ENCODE measurements at places on chromosomes 12 and 14.

GRCh38 chr14:63282997-63283883 is 35.5 kb downstream of the GPHB5 start:
- no peak for DNase-seq

DNA sequence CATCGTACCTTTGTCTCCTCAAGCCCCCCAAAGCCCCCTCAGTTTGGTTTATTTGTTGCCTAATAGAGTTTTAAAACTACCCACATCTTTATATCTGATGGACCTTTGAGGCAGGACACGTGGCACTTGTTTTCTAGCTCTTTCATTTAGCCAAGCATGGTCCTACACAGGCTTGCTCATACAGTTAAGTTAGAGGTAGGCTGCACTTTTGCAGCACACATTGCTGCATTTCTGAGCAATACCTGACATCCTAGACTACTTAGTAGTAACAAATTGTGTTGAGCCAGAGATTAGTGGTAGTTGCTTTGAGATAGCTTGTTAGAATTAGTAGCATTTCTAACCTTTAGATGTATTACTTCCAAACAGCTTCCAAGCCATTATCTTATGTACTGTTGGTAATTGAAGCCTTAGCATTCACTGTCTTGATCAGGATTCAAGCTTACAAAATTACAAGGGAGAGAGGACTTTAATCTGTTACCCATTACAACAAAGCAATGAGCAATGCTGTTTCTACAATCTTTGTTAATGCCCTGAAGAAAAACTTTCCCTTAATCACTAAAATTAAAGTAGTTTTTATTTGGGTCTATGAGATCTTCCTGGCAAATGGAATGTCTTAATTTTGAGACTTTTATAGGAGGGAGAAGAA is 96.6 kb downstream of the WNK1 start:
- no peak for DNase-seq

DNA sequence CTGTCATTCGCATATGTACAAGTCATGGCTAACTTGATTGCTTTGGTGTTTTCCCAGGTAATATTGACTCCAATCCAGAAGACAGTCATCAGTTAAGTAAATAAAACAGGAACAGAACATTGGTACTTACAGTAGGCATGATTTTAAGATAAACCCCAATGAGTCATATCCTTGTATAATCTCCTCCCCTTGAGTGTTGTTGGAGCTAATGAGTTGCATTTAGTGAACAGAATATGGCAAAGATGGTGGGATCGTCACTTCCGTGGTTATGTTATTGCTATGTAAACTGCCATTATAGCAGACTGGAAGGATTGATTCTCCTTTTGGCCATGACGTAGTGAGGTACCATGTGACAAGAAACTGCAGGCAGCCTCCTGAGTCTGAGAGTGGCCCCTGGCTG is 102.2 kb downstream of the TMX1 start:
- no peak for DNase-seq

DNA sequence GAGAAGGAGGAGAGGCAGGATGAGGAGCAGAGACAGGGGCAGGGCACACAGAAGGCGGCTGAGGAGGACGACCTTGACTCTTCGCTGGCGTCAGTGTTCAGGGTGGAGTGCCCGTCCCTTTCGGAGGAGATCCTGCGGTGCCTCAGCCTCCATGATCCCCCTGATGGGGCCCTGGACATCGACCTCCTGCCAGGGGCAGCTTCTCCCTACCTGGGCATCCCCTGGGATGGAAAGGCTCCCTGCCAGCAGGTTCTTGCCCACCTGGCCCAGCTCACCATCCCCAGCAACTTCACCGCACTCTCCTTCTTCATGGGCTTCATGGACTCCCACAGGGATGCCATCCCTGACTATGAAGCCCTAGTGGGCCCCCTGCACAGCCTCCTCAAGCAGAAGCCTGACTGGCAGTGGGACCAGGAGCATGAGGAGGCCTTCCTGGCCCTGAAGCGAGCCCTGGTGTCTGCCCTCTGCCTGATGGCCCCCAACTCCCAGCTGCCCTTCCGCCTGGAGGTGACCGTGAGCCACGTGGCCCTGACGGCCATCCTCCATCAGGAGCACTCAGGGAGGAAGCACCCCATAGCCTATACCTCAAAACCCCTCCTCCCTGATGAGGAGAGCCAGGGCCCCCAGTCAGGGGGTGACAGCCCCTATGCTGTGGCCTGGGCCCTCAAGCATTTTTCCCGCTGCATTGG is 14.6 kb downstream of the CBLN3 start:
- DNase-seq: no peak

DNA sequence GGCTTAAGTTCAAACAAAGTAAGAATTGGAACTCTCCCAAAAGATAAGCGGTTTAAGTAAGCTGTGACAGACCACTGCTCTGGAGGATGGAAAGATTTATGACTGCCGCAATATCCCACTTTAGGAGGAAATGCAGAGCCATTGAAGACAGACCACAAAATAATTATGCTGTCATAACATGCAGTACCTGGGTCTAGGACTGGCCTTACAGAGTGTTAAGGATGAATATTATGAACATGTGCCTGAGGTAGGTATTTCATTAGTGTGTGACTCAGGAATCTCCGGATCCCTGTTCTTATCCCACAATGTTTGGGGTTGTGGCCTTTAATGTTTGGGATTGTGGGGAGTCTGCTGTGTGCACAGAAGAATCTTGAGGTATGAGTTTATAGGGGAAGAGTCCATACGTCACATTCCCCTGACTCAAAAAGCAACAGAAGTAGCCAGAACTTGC is 114.9 kb downstream of the SAMD4A start:
- no peak for DNase-seq

DNA sequence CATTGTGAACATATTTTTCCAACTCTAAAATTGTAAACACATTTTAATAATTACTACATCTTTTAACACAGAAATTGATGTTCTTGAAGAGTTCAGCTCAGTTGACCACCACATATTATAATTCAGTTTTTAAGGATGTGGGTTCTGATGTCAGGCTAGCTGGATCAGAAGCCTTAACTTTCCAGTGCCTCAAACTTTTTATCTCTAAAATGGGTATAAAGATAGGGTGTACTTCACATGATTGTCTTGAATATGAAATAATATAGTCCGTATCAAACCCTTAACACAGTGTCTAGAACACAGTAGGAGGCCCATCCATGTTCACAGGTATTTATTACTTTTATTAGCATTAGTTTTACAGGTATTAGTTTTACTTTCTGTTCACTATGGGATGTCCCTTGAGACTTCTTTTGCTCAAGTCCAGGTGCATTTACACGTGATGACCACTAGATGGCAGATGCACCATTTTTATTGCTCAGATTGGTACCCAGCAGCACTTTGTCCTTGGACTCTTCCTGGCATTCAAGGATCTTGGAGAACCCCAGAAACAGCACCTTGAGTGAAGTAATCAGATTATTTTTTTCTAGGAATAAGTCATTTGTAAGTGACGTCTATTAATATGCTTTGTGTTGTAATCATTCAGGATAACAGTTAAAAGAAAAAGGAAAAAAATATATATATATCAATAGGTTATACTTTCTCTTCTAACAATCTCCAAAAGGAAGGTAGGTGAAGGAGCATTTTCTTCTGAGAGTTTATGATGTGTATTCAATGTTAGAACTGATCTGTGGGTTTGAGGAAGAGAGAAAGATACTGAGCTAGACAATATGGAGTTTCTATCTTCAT is 580.2 kb downstream of the ETNK1 start:
- peak; percentile 27 for DNase-seq

DNA sequence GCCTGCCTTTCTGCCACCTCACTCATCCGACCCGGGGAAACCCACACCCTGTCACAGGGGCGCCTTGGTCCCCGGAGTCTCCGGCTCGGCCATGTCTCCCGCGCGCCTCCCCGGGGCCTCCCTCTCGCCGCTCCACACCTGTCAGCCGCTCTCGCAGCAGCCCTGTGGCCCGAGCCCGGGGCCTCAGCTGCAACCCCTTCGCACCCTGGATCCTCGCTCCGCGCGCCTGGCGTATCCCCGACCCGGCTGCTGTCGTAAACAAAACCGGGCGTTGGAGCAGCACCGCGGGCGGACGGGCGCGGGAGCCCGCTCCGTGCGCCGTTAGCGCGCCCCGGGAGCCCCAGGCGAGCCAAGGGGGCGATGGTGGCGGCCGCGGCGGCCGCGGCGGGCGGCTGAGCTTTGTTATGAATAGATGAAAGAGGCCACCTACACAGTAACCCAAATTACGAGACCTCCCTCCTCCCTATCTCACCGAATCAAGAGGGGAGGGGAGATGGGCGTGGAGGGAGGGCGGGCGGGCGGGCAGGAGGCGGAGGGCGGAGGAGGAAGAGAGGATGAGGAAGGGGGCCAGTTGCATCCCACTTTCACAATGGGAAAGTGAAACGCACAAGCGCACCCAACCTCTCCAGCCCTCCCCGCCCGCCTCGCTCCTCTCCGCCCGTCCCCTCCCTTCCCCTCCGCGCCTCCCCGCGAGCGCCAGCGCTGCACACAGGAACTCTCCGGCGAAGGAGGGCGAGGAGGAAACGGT is at the start of gene PLXNC1:
TSS of gene PLXNC1 (plus strand) at position 587 of the 748 bp plus-strand sequence. CDS start 395 bp downstream, outside the sequence.
- peak; percentile 61 for DNase-seq

- no peak for DNase-seq
Observed at GRCh38 chr12:130922511-130922953, 31.2 kb upstream of the ADGRD1 start.

DNA sequence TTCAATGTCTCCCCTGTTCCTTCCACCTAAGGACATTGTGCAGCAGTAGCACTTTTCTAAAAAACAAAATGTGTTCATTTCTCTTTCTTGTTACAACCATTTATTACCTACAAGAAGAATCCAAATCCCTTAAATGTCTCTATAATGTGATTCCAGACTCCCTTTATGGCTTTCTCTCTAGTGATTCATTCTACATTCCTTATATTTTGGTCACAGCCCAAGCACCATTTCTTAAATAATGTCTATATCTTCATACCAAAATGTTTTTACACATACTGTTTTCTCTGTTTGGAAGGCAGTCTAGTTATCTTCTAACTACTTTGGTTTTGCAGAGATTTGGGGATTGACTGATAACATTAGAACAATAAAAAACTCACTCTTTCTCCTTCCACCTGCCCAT is 1037.3 kb upstream of the FLRT2 start:
- DNase-seq: no peak

DNA sequence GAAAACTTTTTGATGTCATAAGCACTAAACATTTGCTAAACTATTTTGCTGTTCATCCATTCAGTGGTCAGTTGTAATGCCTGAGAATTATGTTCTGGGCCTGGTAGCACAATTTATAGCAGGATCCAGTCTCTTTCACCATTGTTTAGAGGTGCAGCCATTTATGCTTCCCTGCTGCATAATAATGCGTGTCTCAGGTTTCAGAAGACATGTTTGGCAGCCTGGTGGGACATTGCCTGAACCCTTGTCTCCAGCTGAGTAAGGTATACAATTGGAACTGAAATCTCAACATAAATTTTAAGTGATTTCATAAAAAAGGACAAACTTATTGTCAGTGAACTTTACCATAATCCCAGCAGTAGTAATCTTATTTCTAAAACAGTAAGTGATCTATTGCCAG is 94.8 kb downstream of the POLR3B start:
- DNase-seq: no peak

DNA sequence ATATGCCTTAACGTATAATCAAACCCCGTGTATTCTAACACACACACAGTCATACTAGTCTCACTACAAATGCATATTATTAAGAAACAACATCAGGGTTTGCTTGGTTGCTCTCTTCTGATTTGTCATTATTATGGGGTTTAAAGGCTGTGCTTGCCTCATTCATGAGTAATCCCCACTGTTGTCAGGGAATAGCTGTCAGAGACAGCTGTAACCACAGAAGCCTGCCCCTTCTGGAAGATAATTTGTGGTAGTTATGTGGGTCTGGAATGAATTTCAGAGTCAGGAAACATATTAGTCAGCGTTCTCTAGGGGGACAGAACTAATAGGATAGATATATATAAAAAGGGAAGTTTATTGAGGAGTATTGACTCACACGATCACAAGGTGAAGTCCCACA is 456.9 kb upstream of the TMEM132C start:
- no peak for DNase-seq

DNA sequence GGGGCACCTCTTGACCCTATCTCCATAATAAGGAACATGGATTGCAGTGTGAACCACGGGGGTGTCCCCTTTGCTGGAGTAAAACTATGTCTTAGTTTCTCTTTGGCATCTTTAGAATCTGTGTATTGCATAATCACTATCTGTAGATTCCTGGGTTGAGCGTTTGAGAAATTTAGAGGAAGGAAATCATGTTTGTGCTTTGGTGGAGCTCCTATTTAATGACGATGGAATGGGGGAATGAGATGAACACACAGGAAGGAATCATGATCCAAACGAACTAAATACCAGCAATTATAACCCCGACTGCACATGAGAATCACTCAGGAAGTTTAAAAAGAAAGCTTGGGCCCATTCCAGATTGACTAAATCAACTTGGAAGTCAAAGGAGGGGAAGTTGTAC is 1.3 kb upstream of the MYG1 start:
- DNase-seq: no peak

DNA sequence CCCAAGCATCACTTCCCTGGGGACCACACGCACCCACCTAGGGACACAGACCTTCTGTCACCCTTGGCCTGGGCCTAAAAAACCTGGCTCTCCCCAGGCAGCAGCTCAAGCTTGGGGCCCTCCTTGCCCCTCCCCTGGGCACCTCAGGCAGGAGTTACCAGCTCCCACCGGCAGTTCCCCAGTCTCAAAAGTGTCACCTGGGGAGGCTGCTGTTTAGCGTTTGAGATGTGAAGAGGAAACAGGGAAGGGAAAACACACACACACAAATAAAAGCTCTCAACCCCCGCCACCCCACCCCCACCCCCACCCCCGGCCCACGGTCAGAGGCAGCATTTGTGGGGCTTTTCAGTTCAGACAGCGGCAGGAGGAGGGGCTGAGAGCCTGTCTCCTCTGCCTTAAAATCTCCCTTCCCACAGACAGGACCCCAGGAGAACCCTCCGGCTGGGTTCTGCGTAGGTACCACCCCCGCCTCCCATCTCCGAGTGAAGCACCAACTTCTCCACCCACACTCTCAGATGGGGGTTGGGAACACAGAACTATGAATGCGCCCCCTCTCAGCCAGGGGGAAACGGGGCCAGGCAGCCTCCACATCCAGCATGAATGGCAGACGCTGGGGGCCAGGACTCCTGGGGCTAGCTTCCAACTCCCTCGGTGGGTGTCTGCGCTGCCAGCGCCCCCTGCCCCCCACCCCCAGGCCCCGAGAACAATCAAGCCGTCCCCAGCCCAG is 3.0 kb downstream of the NCOR2 start:
- no peak for DNase-seq

- no peak for DNase-seq
Observed at GRCh38 chr12:97181571-97182265, 274.7 kb downstream of the NEDD1 start.

GRCh38 chr12:126337556-126338441 is 1272.6 kb downstream of the AACS start:
- DNase-seq: no peak

- DNase-seq: no peak
Observed at GRCh38 chr12:6199531-6200255, 507 bp upstream of the CD9 start.

GRCh38 chr14:35958499-35958898 is 132.4 kb downstream of the BRMS1L start:
- DNase-seq: no peak

GRCh38 chr14:72926292-72927028 is at the start of gene DCAF4:
Gene DCAF4, plus strand, starts transcription at chr14:72926464. Its CDS starts 11,515 bp downstream, at chr14:72937979.
- DNase-seq: peak; percentile 95

All from NCI-H1092 (cell line).